ENCODE measurements at places on chromosomes 11 and 22.

DNA sequence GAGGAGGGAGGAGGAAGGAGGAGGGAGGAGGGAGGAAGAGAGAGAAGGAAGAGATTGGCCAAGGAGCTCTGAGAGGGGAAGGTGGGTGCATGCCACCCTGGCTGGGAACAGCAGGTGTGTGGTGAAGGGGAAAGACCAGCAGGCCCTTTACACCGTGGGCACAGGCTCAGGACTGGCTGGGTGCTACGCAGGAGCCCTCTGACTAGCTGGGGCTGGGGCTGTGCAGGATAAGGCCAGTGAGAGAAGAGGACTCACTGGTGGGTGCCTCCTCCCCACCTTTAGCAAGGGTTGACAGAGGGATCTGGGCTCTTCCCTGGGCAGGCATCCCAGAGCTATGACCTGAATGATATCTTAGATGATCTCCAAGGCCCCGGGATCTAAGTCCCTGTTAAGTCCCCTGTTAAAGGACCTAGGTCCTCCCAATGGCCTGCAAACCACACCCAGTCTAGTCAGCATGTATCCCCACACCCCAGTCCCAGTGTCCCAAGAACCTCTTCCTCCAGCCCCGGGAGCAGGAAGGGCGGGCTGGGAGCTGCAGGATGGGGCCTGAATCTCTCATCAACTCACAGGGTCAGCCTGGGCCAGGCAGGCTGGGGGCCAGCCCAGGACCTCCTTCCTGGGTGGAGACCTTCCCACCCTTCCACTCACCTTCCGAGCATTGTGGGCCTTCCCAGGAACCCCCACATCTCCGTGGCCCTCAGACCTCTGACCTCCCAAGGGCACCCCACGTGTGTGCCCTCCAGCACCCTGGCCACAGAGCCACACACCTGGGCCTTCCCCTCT lies 55.4 kb downstream of the CDKN1C start:
- no peak for DNase-seq

DNA sequence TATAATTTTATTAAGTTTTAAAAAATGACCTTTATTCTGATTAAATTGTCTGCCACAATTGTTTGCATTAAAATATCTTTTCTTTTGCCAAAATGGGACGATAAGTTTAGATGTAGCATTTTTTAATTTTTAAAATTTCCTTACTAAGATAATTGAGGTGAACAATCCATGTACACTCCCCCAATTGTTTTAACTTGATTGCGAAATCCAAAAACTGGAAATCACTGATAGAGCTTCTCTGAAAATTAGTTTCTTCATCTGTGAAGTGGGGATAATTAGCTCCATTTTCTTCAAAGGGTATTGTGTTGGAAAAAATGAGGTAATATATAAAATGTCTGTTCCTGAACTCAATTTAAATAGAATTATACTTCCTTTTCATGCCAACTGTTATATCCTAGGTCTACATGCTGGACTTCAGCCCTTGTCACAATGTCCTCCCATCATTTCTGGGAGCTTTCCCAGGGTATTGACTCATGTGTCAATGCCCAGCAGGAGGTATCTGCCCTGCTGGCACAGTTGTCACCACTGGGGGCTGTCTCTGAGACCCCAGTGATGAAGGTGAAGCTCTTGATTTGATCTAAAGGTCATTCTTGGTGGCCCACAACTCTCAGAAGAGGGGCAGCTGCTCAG lies 28.7 kb upstream of the NAV2 start:
- no peak for DNase-seq

DNA sequence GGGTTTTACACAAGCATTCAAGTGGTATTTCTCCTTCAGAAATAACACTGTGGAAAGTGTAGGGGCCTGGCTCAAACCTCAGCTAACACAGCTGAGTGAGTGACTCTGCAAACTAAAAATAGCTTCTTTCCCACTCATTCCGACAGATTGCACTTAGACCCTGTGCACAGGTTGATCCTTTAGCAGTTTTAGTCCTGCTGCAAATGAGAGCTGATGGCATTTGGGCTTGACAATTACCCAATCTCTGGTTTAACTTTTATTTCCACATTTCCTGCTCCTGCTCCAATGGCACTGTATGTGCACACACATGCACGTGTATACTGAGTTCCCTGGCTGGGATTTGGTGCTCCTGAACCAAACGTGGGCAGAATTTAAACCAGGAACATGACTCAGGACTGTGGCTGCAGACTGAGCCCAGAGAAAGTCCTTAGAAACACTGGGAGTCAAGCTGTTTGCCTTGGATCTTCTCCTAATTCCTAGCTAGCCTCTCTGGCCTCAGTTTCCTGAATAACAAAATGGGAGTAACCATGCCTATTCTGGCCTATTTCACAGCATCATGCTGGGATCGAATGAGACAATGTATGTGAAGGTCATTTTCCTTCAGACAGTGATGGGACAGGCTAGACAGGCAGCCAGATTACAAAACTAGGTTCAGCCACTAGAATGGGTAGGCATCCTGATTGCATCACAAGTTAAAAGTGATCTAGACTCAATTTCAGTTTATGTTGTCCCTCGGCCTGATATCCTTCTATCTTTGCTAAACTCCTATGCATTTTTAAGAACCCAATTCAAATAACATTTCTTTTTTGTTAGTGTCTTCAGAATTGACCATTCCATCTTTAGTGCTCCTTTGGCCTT lies 58.2 kb downstream of the SERGEF start:
- no peak for DNase-seq

DNA sequence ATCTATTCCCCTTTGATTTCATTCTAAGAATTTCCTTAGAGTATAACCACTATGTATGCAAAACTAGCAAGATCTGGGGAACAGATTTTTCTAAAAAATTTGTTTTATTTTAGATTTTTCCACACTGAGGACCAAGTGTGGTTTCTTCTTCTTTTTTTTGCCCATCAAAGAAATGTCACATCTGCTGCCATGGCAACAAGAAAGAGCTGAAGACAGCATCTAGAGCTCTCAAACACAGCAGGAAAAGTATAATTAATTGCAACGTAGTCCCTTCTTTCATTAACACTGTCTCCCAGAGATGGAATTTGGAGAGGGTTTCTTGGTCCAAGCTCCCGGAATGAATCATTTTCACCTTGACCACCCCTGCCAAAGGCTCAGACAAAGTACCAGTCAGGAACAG lies 256.7 kb upstream of the CCDC90B start:
- DNase-seq, result no peak

- DNase-seq, result no peak
Measured at GRCh38 chr11:14774721-14775120, 117.3 kb downstream of the CYP2R1 start.

DNA sequence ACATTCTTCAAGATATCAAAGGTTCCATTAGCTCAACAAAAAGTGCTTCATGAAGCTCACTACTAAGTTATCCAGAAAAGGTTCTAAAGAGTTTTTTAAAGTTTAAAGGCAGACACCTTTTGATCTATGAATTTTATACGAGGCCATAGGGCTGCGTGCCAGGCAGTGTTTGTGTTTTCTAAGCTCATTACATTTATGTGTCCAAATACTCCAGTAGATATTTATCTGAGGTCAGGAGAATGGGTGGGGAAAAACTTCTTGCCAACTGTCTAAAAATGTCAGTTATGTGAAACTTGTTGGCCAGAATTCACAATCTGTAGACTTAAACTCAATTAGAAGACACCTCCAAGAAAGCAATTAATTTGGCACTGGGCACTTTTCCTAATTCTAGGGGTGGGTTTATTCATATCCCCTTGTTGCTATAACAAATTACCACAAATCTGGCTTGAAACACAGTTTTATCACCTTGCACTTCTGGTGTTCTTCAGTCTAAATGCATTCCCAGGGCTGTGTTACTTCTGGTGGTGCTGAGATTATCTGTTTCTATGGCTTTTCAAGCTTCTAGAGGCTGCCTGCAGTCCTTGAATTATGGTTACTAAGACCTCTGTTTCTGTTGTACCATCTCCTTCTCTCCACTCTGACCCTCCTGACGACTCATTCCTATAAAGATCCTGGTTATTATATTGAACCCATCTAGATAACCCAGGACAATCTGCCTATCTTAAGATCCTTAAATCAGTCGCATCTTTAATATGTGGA lies 1030.4 kb upstream of the CNTN5 start:
- DNase-seq, result peak; percentile 17

- no peak for DNase-seq
Measured at GRCh38 chr11:2787816-2788167, 88.0 kb upstream of the KCNQ1OT1 start.

DNA sequence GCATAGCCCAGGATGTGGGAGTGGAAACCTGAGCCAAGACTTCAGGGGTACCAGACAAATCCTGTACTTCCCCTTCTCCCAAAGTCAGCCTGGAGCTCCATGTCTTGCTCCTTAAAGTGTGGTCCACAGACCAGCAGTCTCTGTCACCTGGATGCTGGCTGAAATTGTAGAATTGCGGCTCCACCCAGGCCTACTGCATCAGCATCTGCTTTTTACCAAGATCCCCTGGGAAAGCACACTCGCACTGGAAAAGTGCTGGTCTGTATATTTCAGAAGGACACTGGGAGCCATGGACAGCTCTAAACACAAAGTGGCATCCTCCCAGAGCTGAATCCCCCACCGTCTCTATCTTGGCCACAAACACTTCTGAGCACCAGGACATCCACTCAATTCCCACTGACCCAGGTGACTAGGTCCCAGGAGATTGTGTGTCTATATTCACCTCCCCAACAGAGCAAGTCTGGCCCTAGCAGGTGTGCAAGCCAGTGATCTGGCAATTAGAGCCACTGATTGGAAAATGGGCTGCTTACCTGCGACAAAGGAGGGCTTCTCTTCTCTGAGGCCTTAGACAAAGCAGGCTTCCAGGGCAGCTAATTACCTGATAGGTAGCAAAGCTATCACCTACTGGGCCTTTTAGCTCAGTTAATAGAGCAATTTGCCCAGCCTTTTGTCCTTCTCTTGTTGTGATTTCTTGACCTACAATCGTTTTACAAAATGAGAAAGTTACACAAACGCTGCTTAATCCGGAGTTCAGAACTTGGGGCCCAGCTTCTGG lies 443.3 kb downstream of the MN1 start:
- DNase-seq, result no peak

GRCh38 chr22:39277142-39277607 lies 32.4 kb upstream of the PDGFB start:
- DNase-seq, result no peak

GRCh38 chr22:23403720-23404688 lies 176.1 kb downstream of the IGLL1 start:
- no peak for DNase-seq

- no peak for DNase-seq
Measured at GRCh38 chr11:71548120-71548519, at the start of gene KRTAP5-9. KRTAP5-9 (plus strand) TSS chr11:71548420; CDS start chr11:71548658, 238 bp downstream.

GRCh38 chr11:110763249-110764011 lies 51.2 kb upstream of the ARHGAP20 start:
- DNase-seq, result peak; percentile 59
